ENCODE measurements at places on chromosomes 2 and 18. TPM values are rescaled to one million over a fixed set of nuclear protein-coding genes. Genes with fewer than 3 reads are reported as not detected.

CHRNA1 gene
- total RNA-seq, result not detected

UGT1A5 gene
- not detected for total RNA-seq

DAW1 gene
- total RNA-seq, result not detected

RNMT gene
- 48.5 TPM for total RNA-seq

- DNase-seq, result no peak
These were observed 50.2 kb upstream of the FHL2 start for GRCh38 chr2:105449076-105449475.

GRCh38 chr2:54879598-54880332 is 156.3 kb downstream of the EML6 start:
- no peak for DNase-seq

GRCh38 chr2:99662761-99663341 is 173.0 kb upstream of the REV1 start:
- no peak for DNase-seq

GRCh38 chr18:23468753-23469459 is 15.8 kb downstream of the RIOK3 start:
- no peak for DNase-seq

DNA sequence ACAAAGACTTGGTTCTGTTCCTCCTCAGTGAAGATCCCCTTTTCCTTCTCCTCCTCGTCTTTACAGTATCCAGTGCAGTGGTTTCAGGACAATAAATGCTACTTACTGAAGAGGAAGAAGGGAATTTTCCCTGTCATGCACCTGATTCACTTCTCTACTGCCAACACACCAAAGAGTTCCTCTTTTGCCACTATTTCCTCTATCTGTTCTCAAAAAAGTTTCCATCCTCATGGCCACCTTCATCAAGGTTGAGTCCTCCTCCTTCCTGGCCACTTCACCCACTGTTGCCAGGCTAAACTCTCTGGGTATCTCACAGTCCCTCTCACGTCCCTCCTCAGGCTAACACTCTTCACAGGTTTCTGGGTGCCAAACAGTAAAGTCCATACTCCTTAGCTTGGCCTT is 41.7 kb downstream of the PLEKHM3 start:
- DNase-seq, result no peak

- no peak for DNase-seq
These were observed 272.1 kb downstream of the NAPG start for GRCh38 chr18:10797896-10798295.

- no peak for DNase-seq
These were observed 231.3 kb upstream of the TANK start for GRCh38 chr2:160928854-160929301.

GRCh38 chr2:197804758-197805714 is 643 bp downstream of the PLCL1 start:
- DNase-seq, result peak; percentile 58

DNA sequence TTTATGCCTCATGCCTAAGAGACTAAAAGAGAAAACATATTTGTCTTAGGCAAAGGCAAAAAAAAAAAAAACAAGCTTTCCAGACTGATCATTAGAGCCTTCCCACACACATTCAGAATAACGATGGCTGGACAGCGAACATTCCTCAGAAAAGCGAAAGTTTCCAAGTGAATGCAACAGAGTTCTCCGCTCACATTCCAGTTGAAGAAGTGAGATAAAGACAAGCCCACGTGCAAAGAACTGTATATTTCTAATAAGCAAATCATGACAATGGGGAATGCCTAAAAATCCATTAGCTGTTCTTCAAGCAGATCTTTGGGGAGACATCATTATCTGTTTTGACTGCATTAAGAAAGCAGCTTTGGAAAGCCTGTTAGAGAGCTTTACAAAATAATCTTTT is 347.9 kb downstream of the METTL4 start:
- no peak for DNase-seq

GRCh38 chr2:94996305-94997100 is 29.0 kb upstream of the MAL start:
- no peak for DNase-seq

GRCh38 chr2:212943351-212943750 is 208.1 kb downstream of the IKZF2 start:
- no peak for DNase-seq

DNA sequence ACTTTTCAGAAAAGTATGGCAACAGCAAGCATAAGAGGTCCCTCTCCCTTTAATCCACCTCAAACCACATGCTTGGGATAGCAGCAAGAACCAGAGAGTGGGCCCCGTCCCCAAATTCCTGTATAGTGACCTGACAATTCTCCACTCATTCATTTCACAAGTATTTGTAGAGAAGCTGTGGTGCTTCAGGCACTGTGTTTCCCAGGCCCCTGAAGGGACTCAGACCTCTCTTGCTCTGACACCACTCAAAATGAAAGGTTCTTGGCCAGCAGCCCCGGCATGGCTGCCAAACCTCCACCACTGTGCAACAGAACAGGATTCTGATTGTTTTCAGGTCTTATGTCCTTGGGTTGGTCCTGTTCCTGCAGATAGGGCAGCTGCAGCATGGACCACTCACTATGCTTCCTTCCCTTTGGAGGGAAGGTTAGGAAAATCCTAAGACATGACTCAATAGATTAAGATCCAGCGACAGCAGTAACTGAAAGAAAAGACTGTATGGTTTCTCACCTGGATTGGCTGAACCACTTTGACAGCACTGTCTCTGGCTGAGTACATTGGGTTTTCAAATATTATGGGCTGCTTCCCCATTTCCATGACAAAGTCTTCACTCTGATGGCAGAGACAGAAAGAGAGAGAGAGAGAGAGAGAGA is 67.6 kb downstream of the DHRS9 start:
- no peak for DNase-seq

GRCh38 chr2:65227020-65227455 is 593 bp upstream of the ACTR2 start:
- DNase-seq, result peak; percentile 12

DNA sequence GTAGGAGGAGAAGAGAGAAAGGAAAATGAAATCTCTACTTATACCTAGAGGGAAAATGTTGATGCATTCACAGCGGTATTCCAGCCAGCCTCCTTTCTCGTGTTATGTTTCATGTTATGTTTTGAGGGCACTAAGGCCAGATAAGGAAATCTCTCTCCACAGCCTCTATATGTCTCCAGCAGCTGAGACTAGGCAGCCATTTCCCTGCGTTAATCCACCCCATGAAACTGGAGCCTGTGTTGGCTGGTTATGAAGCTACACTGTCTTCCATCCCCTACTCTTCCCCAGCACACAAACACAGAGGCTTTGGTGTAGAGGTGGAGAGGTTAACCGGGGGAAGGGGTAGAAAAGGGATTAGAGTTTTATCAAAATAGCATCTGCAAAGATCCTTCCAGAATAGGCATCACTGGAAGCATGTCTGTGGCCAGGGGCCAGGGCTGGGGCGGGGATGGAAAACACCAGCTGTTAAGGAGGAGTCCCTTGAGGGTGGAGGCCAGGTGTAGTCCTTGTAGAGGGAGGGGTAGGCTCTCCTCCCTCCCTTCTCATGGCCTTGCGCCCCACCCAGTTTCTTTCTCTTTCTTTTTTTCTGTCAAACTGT is 100.9 kb upstream of the TNP1 start:
- DNase-seq, result no peak

DNA sequence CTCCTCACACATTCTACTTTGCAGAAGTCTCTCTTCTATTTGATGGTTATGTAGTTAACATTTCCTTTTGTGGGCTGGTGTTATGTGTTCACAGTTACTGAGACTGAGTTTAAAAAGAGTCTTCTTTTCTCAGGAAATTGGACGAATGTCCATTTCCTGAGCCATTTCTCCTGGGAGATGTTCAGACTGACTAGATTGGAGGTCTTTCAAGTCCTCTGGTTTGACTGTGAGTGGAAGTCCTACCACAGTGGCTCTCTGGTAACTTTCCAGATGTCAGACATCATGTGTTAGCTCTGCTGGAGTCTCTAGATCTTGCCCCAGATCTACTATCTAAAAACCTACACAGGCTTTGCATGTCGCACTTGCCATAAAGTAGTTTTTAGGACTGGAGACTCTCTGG is 116.0 kb downstream of the GALR1 start:
- no peak for DNase-seq
